ENCODE measurements at places on chromosomes 5 and 9.

DNA sequence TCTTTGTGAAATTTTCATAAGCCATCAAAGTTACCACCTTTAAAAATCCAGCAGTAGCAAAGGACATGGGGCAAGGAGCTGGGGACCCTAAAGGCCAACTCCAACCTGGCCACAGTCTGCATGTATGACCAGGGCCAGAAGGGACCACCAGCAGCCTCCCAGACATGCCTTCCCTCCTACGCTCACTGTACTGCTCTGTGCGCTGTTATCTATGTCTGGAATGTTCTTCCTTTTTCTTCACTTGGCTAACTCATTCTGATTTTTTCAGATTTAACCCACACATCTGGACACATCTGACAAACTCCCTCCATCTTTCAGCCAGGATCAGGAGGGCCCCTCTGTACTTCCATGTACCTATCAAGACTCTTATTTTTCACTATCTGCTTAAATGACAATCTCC is 47.6 kb upstream of the TRAF1 start:
- no peak for DNase-seq

DNA sequence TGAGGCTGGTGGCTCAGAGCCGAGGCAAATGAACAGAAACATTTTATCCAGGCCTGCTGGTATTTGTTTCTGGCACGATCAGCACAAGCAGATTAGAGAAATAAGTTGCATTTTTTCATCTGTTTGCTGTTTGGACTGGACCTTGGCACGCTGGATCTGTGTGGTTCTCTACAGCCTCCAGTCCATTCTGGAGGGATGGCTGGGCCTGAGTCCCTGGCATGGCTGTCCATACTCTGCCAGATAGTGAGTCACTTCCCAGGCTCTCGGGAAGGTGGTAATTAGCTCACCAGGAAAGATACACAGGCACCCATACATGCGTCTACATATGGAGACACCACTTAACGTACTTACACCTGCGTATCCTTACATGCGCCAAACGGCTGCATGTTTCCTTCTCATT is 78.6 kb downstream of the SPRY4 start:
- DNase-seq: peak; percentile 78

GRCh38 chr5:169980418-169981053 is at the start of gene INSYN2B:
Gene INSYN2B, minus strand, starts transcription at chr5:169980495. Its CDS starts 96,597 bp downstream, at chr5:169883898.
- peak; percentile 83 for DNase-seq

GRCh38 chr9:120306561-120306960 is 273.4 kb downstream of the CDK5RAP2 start:
- no peak for DNase-seq

DNA sequence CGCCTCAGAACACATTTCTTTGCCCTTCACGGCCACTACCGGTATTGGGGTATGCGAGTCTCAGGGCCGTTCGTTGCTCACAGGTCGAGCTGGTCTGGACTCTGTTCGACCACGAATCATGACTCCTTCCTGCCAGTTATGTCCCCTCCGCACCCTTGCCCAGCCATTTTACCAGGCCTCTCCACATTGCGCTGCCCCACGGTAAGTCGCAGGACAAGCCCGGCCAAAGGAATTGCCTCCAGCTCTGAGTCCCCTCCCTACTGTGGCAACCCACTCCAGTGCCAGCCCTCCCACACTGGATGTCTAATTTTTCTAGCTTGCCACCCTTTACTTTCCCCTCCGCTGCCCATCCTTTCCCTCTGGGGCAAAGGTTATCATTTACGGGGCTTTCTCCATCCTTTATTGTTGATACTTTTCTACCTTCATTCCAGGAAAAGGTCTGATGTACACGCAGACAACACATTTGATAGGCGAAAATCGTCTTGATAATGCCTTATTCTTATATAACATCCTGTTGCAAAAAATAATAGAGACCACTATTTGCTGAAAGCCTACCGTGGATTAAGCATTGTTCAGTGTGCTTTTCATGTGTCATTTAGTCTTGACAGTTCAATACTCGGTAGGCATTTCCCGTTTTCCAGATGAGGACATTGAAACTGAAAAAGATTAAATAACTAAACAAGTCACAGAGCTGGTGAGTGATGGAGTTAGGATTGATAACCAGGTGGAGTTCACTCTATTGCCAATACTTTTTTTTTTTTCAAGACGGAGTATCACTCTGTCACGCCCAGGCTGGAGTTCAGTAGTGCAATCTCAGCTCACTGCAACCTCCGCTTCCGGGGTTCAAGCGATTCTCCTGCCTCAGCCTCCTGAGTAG is 958 bp upstream of the HSPA5 start:
- no peak for DNase-seq

DNA sequence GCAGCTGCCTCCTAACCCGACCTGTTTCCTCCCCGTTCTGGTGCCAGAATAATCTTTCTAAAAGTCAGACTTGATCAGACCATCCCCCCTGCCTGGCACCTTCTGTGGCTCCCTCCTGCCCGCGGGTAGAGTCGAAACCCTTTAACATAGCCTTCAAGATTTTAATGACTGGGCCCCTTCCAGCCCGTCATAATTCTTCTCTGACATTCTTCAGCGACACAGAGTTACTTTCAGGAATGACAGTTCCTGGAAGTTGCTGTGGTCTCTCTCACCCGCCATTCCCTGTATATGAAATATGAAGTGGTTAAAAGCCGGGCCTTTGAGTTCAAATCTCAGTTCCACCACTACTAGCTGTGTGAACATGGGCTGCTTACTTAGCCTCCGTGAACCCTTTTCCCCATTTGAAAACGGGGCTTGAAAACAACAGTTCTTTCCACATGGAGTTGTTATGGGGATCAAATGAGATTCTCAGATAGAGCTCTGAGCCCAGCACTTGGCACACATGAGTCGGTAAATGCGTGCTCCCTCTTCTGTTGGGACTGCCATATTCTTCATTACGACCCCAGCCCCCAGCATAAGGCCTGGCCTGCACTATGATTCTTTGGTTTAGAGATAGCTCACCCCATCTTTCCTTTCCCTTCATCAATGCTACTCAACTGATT is 737 bp downstream of the NANS start:
- no peak for DNase-seq

Measured in GM04504 (cell line).